Melanocyte of skin (primary cell): ENCODE measurements at places on chromosomes 11 and 22. TPM values are rescaled to one million over a fixed set of nuclear protein-coding genes. Genes with fewer than 3 reads are reported as not detected.

SRSF8 gene
- total RNA-seq = 25.5 and 36.0 TPM in 2 replicates

SLC22A25 gene
- not detected in 2 replicates for total RNA-seq

AP1B1 gene
- total RNA-seq = 66.6 and 77.4 TPM in 2 replicates

PAMR1 gene
- total RNA-seq = 1.7 and 2.2 TPM in 2 replicates

OR10D3 gene
- not detected in 2 replicates for total RNA-seq

HORMAD2 gene
- not detected in 2 replicates for total RNA-seq

SYT8 gene
- not detected in 2 replicates for total RNA-seq

TRIM29 gene
- not detected in 2 replicates for total RNA-seq

FOLR2 gene
- total RNA-seq = not detected in 2 replicates

DCHS1 gene
- total RNA-seq = 2.3 and 4.0 TPM in 2 replicates

ACTN3 gene
- not detected in 2 replicates for total RNA-seq

CALCA gene
- not detected in 2 replicates for total RNA-seq

MB gene
- not detected in 2 replicates for total RNA-seq

NXPE1 gene
- total RNA-seq = not detected in 2 replicates

TAF10 gene
- total RNA-seq = 21.7 and 27.3 TPM in 2 replicates

NRXN2 gene
- 0.69 and 1.5 TPM in 2 replicates for total RNA-seq

PLEKHB1 gene
- total RNA-seq = 2.3 and 4.0 TPM in 2 replicates

MRGPRX4 gene
- not detected in 2 replicates for total RNA-seq

ANO3 gene
- under 0.01 and 0.36 TPM in 2 replicates for total RNA-seq

CHRDL2 gene
- total RNA-seq = not detected in 2 replicates
